Fibroblast of skin of scalp (primary cell): ENCODE measurements at places on chromosomes 1 and 21.

DNA sequence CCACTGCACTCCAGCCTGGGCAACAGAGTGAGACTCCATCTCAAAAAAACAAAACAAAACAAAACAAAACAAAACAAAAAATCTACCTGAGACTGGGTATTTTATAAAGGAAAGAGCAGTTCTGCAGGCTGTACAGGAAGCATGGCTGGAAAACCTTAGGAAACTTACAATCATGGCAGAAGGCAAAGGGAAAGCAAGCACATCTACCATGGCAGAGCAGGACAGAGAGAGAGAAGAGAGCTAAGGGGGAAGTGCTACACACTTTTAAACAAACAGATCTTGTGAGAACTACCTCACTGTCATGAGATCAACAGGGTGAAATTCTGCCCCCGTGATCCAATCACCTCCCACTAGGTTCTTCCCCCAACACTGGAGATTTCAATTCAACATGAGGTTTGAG, 198.3 kb upstream of the SAMSN1 start:
- DNase-seq: no peak

DNA sequence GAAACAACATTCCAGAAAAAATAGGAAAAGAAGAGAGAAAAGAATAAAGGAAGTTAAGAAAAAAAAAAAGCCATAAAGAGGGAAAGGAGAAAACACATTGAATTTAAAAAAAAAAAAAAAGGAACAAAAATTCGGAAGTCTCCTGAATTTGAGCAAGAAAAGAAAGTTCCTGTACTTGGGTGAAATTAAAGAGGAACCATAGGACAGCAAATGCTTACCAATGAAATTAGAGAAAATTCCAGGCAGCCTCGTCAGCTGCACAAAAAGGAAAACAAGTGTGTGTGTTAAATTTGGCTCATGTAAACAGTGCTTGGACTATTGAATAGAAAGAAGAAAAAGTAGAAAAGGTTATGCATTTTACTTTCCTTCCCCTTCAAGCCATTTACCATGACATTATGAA, 4.9 kb downstream of the IL12RB2 start:
- DNase-seq: no peak

GRCh38 chr1:233113009-233113879, 162.8 kb downstream of the NTPCR start:
- DNase-seq: peak; percentile 100

DNA sequence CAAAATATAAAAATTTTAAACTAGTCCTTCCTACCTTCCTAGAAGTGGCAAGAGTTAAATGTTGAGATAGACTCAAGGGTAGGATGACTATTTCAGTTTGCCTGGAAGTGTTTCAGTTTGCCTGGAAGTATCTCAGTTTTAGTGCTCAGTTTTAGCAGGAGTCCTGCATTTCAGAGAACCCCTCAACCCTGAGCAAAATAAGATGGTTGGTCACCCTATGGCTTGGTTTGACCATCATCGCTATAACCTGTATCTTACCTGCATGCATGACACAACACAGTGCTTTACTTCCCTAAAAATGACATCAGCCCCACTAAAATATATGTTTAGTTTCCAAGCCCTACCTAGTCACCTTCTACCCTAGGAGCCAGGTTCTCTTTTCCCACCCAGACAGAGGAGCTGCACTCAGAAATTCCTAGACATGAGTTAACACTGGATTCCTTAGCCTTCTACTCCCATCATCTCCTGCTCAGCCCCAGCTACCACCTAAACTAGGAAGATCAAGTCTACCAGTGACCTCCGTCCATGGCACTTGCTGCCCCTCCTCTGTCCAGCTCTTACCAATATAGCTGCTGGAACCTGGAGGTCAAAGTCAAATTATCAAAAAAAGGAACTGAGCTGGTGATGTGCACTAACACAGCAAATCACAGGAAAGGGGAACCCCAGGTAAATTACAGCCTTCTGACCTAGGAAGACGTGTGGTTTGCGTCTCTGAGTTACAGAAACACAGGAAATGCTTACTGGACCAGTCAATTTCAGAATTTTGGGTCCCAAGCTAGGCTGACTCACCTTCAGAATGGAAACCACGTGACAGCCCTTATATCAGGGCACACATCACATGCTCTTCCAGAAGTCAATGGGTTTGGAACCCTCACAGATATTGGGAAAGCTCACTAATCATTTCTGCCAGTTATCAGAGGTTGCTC, 2.2 kb upstream of the G0S2 start:
- no peak for DNase-seq

DNA sequence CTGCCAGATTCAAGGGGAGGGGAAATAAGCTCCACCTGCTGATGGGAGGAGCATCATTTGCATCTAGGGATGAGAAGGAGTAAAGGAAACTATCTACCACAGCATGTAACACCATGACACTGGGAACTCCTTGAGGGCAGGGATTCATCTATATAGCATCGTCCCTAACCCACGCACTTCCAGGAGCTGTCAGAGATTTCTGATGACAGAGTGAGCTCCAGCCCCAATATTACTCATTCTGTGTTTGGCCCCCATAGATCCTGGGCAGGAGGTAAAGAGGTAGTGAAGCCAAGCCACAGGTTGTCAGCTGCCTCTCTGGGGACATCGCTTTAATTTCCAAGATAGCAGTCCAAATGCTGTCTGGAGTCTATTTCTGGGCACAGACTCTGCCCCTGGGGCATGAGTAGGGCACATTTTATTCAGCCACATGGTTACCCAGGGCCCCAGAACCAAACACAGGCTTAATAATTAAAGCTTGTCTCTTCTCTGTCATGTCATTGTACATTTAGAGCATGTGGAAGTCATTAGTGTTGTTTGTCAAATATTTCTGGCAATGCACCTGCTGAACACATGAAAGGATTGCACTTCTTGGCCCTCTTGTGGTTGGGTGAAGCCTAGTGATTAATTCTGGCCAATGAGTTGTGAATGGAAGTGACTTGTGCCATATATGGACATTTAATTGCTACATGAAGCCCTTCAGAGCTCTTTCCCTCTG, 105.9 kb upstream of the POU3F1 start:
- no peak for DNase-seq

GRCh38 chr21:45450423-45451090, 45.6 kb downstream of the COL18A1 start:
- no peak for DNase-seq

GRCh38 chr1:107264561-107264960, 123.7 kb downstream of the NTNG1 start:
- DNase-seq: peak; percentile 54

DNA sequence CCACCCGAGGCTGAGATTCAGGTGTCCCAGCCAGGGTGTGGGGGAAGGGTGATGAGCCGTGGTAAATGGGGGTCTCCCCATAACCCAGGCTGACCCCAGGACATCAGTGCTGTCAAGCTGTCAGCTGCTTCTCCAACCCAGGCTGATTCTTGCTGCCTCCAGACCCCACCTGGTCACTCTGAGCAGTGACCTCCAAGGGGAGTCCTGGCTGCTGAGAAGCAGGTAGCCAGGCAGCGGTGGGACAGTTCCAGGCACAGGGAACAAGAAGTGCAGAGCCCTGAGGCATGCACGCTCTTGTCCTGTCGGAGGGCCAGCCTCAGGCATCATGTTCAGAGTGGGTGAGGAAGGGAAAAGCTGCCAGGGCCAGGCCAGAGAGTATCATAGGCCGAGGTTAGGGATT, 1.1 kb downstream of the ESPN start:
- no peak for DNase-seq

GRCh38 chr1:66270119-66270812, 263.7 kb upstream of the SGIP1 start:
- no peak for DNase-seq

GRCh38 chr1:32891241-32891570, 4.9 kb downstream of the HPCA start:
- DNase-seq: no peak

GRCh38 chr1:183932412-183932811, 105.1 kb downstream of the COLGALT2 start:
- DNase-seq: peak; percentile 67

DNA sequence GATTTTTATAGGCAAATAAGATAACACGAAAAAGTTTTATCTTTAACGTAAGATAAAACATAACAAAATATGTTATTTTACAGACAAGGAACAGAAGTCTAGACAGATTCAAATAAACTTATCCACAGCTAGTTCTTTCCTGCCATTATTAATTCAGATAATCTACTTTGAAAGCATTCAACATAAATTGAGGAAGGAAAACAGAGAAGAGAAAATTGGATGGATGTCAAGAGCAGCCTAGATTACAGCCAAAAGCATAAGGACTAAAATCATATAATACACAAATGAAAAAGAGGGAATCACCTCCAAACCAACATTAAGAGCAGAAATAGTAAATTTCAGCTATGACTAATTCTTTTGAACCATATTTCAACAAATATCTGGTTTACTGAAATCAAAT, 15.5 kb downstream of the TRIM33 start:
- DNase-seq: no peak

- DNase-seq: no peak
These were observed 27.6 kb upstream of the B3GALT2 start for GRCh38 chr1:193213998-193214397.
